Heart right ventricle (tissue), 16 donors: ENCODE measurements at places on chromosomes 4 and X. TPM values are rescaled to one million over a fixed set of nuclear protein-coding genes. Genes with fewer than 3 reads are reported as not detected.

BGN gene
- total RNA-seq: 202 TPM

DNA sequence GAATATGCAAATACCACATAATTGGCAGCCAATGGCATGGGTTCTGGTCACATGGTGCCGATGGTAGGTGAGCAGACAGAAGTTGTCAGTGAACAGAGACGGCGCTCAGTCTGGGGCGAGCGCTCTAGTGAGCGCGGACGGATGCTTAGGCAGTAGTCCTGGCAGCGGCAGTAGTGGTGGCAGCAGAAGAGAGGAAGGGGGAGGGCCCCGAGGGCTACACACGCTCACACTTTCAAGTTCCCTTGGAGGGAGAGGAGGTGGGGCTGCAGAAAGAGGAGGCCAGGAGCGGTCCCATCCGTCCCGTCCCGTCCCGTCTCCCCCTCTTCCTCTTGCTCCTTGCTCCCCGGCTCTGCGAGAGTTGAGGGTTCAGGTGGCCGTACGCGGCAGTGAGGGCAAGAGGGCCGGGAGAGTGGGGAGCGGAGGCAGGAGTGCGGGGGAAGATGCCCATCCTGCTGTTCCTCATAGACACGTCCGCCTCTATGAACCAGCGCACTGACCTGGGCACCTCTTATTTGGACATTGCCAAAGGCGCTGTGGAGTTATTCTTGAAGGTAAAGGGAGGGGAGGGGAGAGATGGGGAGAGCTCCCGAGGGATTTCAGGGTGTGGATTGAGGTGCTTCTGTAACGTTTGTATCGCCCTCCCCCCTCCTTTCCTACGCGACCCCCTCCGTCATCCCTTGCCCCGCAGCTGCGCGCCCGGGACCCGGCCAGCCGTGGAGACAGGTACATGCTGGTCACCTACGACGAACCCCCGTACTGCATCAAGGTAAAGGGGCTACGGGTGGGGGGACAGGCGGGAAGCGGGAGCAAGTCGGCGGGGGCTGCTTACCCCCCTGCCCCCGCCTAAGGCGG lies at the start of gene INTS6L:
INTS6L (plus strand) TSS at position 108 of the 852 bp plus-strand sequence; CDS start at position 441, 333 bp downstream.
- peak; percentile 84 for DNase-seq

GRCh38 chr4:3880615-3881120 lies 114.5 kb downstream of the ADRA2C start:
- peak; percentile 71 for DNase-seq

DNA sequence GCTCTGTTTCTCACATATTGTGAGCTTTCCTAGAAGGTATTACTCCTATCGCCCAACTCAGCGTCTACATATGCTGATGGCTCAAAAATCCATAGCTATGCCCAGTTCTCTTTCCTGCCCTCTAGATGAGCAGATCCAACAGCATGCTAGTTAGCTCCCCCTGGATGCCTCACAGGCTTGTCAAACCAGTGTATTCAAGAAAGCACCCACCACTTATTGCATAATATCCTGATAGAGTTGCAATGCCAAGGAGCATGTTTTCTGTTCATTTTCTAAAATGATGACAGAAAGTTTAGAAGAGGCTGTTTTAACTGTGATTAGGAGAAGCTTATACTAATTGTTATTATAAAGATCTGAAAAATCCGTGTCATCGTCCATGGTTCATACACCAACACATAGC lies 1.9 kb upstream of the PACRGL start:
- no peak for DNase-seq

CLDN34 gene
- not detected for total RNA-seq

GRCh38 chr4:150874338-150875226 lies 140.5 kb downstream of the LRBA start:
- DNase-seq: peak; percentile 55

DIAPH2 gene
- total RNA-seq: 13.1 TPM

- no peak for DNase-seq
These were observed 87.1 kb downstream of the TMEM131L start for GRCh38 chr4:153553155-153553818.

RPS6KA3 gene
- 35.0 TPM for total RNA-seq

DNA sequence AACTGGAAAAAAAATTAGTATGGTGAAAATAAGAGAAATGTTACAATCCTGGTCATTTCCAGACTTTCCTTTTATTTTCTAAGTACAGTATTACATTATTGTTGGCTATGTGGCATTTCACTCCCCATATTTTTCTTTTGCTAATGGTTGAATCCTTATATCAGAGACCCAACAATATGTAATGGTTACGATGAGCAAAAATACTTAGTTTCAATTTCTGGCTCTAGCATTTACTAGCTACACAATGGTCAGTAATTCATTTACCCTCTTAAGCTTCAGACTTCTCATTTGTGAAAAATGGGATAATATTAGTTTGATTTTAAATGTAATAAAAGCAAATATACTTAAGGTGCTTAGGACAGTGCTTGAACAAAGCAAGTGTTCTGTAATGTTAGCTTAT lies 942.9 kb upstream of the PABPC4L start:
- no peak for DNase-seq

- DNase-seq: no peak
These were observed 42.8 kb downstream of the TENM3 start for GRCh38 chr4:182286035-182286434.

- no peak for DNase-seq
These were observed 94.8 kb upstream of the CENPE start for GRCh38 chr4:103292959-103293358.

DNA sequence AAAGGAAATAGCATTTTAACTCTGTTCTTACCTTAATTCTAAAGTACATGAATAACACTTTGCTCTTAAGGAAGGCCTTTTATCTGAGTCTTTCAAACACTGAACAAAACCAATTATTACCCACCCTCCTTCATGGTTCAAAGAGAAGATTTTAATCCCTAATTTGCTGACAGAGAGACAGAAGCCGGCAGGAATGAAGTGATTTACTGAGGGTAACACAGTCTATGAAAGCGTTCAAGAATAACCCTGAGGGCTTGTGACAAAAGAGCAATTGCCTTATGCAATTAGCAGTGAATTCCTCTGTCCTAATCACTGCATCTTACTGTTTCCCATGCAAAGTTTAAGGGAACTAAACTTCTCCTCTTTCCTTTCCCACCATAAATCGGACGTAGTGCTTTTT lies 144.1 kb downstream of the PACRGL start:
- DNase-seq: no peak

KDM6A gene
- 17.2 TPM for total RNA-seq

RNF212 gene
- not detected for total RNA-seq

TMPRSS11B gene
- total RNA-seq: not detected

DNA sequence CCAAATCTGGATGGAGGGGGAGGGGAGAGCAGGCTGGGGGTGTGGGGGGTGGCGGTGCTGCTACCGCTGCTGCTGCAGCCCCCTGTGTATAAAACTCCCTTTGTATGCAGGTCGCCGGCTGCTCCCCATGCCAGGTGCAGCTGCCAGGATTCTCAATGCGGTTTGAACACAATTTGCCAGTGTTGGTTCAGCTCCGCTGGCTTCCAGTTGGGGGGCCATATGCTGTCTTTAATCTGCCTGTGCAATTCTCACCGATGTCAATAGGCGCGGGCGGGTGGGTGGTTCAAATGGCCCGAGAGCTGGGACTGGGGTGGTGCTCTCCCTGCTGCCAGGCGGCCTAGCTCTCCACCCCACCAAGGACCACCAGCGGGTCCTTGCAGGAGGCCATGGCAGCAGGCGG lies 257.6 kb downstream of the BCOR start:
- no peak for DNase-seq
